AG04449 (cell line): ENCODE measurements at places on chromosomes 16 and 17.

- DNase-seq, result no peak
These were observed 63.9 kb downstream of the KANSL1 start for GRCh38 chr17:46129302-46129701.

DNA sequence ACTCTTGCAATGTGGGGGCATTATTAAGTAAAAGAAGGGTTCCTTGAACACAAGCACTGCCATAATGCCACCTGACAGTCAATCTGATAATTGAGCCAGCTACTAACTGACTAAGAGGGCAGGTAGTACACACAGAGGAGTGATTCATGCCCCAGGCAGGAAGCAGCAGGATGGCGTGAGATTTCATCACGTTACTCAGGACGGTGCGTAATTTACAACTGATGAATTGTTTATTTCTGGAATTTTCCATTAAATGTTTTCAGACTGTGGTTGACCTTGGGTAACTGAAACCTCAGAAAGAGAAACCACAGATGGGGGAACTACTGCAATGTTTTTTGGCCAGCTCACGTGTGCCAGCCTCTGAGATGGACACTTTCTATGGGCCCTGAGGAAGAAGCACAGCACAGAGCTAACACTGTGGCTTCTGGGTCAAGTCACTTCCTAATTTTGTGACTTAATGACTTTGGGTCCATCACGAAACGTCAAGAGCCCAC, 46.7 kb downstream of the C17orf67 start:
- DNase-seq, result peak; percentile 64

DNA sequence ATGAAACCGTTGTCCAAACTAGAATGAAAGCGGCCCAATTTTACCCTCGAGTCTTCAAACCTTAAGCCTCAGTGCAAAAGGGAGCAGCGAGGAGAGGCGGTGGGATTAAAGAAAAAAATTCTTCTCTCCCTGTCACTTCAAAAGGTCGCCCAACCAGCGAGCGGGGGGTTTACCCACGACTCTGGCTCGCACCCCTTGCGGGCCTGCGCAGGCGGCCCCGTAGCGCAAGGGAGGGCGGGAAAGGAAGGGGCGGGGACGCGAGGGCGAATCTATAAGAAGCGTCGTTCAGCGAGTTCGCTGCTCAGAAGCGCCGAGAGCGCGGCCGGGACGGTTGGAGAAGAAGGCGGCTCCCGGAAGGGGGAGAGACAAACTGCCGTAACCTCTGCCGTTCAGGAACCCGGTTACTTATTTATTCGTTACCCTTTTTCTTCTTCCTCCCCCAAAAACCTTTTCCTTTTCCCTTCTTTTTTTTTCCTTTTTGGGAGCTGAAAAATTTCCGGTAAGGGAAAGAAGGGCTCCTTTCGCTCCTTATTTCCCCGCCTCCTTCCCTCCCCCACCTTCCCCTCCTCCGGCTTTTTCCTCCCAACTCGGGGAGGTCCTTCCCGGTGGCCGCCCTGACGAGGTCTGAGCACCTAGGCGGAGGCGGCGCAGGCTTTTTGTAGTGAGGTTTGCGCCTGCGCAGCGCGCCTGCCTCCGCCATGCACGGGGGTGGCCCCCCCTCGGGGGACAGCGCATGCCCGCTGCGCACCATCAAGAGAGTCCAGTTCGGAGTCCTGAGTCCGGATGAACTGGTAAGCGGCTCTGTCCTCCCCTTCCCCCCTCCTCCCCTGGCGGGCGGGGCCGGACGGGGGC, at the start of gene POLR2A:
TSS of gene POLR2A (plus strand) at position 300 of the 852 bp plus-strand sequence.
- DNase-seq, result peak; percentile 87

- no peak for DNase-seq
These were observed 29.4 kb downstream of the TOM1L2 start for GRCh38 chr17:17942846-17943245.

DNA sequence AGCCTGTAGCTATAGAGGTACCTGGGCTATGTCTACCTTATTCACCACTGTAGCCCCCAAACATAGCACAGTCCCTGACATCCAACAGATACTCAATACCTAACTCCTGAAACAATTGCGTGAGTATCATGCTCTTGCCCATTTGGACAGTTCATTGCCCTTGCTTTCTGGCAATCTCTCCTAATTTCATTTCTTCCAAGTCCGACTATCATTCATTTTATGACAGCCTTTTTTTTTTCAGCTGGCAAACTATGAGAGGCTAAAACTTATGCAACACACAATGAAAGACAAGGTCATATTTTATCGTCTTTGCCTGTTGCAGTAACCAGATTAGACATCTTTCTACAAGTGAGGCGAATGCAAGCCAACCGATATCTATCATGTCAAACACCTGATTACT, 169.2 kb downstream of the RBFOX1 start:
- DNase-seq, result no peak

DNA sequence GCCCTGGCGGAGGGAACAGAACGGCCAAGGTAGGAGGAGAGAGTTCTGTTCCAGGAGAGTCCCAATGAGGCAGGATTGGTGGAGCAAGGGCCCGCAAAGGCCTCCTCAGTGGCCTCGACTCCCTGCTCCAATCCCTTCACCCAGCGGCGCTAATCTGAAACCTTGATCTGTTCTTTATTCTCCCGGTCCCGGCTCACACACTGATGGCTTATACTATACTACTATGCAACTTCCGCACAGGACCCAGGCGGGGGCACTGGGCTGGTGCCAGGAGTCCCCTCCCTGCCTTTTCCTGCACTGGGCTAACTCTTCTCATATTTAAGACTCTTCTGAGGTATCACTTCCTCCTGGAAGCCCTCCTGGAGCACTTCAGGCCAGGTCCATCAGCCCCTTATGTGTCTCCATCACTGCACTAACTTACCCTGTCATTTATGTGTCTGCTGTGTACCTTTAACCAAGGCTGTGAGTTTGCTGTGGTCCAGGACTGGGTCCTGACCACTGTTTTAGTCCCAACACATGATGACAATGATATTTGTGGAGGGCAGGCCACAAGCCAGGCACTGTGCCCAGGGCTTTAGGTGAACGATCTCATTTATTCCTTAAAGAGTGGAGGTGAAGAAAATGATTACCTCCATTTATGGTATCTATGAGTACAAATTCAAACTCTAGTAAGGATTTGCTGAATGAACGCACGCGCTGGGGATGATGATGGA, 6.8 kb downstream of the CCDC102A start:
- no peak for DNase-seq

DNA sequence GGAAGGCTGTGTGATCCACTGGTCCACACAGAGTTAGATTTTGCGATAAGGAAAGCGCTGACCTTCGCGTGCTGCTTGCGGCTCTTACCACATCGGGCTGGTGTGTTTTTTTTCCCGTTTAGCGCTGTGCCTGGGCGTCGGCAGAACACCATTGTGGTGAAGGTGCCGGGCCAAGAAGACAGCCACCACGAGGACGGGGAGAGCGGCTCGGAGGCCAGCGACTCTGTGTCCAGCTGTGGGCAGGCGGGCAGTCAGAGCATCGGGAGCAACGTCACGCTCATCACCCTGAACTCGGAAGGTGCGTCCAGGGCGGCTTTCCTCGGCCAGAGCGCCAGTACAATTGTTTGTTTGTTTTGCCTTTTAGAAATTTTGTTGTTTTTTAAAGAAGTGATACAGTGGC, 54.7 kb downstream of the BANP start:
- no peak for DNase-seq

DNA sequence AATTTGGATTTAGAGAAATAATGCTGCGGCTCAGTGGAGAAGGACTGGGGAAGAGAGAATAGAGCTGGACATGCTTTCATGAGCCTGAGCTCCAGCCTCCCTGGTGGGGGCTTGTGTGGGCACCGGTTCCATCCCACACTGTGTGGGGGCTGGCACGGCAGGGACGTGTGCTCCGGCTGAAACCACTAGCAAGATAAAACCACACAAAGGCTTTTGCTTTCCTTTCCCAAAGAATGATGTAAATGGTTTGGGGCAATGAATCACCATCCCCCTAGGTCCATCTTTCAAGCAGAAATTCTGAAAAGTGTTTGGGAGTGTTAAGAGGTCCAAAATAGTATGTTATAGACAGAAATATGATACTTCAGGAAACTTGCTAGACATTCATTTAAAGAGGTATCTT, 77.0 kb downstream of the CDH11 start:
- peak; percentile 63 for DNase-seq

DNA sequence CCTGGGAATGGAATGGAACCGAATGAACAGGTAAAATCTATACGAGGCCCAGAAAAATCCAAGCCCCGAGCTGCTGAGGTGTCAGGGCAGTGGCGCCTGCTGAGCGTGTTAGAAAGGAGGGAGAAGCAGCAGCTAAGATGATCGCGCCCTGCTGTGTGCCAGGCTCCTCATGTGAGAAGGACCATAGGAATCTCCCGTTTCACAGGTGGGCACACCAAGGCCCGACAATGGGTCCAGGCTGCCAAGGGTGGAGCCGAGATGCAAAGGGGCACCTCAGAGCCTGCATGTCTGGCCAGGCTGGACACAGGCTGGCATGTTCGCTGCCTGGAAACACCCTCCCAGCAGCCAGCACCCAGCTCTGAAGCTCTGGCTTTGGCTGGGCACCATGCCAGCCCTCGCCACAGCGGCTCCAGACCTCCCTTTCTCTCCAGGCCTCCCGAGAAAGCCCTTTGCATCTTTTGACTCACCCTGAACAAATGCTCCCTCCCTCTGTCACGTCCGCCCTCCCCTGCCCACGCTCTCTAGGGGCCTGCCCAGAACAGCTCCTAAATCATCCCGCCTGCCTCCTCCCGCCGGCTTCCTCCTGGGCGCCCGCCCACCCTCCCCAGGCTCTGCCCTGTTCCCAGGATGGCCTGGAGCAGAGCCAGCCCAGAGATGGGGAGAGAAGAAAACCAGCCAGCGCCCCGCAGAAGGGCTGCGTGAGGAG, 217.8 kb upstream of the GSE1 start:
- DNase-seq, result peak; percentile 95
